ENCODE measurements at places on chromosomes 16 and 17.
A peak's percentile ranks its signal among the peaks of the same experiment; 100 is the strongest.

GRCh38 chr16:82730901-82731300 lies 104.1 kb downstream of the CDH13 start:
- no peak overlapping the region for H3K4me3 ChIP-seq
- DNase-seq, result no peak
- peaks cover 11% of the 10 kb centered on the region for H3K36me3 ChIP-seq
- H3K27ac ChIP-seq, result no peak overlapping the region
- no peaks in the 10 kb centered on the region for H3K4me1 ChIP-seq

GRCh38 chr16:19499006-19499405 lies 22.9 kb downstream of the GDE1 start:
- no peak for DNase-seq
- H3K36me3 ChIP-seq, result peaks cover 41% of the 10 kb centered on the region
- peaks cover 5% of the 10 kb centered on the region for H3K4me1 ChIP-seq

DNA sequence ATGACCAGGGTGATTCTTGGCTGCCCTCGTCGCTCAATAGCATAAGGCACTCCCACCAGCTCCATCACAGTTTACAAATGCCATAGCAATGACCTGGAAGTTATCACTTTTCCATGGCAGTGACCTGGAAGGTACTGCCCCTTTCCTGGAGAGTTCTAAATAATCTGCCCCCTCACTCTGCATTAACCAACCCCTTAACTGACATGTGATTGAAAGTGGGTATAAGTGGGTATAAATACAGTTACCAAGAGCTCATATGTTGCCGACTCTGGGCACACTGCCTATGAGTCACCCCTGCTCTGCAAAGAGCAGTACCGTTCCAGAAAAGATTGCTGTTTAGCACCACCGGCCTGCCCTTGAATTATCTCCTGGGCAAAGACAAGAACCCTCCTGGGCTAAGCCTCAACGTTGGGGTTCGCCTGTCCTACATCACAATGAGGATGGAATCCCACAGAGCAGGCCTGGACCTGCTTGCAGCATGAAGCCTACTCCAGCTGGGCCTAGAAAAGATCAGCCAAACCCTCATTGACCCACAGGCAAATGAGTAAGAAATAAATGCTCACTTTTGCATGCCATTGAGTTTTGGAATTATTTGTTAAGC lies 95.2 kb upstream of the SEC14L1 start:
- no peaks in the 10 kb centered on the region for H3K27me3 ChIP-seq
- no peak for DNase-seq
- H3K4me1 ChIP-seq, result peaks cover 10% of the 10 kb centered on the region
- peak overlapping the region; percentile 65 for H3K27ac ChIP-seq
- H3K4me3 ChIP-seq, result no peak overlapping the region

DNA sequence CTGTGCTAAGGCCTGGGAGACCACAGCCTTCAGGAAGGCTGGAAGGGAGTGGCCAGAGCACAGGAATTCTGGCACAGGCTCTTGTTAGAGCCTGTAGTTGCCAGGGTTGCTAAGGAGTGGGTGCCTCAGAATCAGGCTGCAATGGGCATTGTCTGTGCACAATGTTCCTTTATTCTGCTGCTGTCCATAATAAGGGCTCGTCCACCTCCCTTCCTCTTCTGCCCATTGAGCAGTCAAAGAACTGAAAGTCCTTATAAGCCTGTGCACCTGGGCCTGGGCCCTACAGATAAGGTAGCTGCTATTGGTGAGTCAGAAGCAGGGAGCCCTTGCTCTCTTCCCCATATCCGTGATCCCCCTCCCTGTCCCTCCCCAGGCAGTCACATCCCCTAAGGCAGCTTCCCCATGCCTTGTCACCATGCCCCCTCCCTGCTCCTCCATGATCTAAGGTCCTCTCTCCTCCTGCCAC lies 5.4 kb upstream of the CNGB1 start:
- no peaks in the 10 kb centered on the region for H3K36me3 ChIP-seq
- H3K4me1 ChIP-seq, result no peaks in the 10 kb centered on the region
- no peaks in the 10 kb centered on the region for H3K27me3 ChIP-seq
- no peak overlapping the region for H3K27ac ChIP-seq

- H3K27ac ChIP-seq, result no peak overlapping the region
- H3K27me3 ChIP-seq, result no peaks in the 10 kb centered on the region
- peaks cover 94% of the 10 kb centered on the region for H3K36me3 ChIP-seq
- no peaks in the 10 kb centered on the region for H3K4me1 ChIP-seq
- H3K4me3 ChIP-seq, result no peak overlapping the region
These were observed 58.8 kb downstream of the AP2B1 start for GRCh38 chr17:35645923-35646322.

- no peak overlapping the region for H3K4me3 ChIP-seq
- no peak for DNase-seq
- no peak overlapping the region for H3K27ac ChIP-seq
- no peaks in the 10 kb centered on the region for H3K27me3 ChIP-seq
- no peaks in the 10 kb centered on the region for H3K4me1 ChIP-seq
- no peaks in the 10 kb centered on the region for H3K36me3 ChIP-seq
These were observed 32.3 kb upstream of the NUFIP2 start for GRCh38 chr17:29326023-29326813.

- H3K4me3 ChIP-seq, result no peak overlapping the region
- no peak overlapping the region for H3K27ac ChIP-seq
- H3K36me3 ChIP-seq, result peaks cover 3% of the 10 kb centered on the region
- no peaks in the 10 kb centered on the region for H3K4me1 ChIP-seq
- no peak for DNase-seq
- no peaks in the 10 kb centered on the region for H3K27me3 ChIP-seq
These were observed 49.5 kb downstream of the NFATC3 start for GRCh38 chr16:68134644-68135043.

- no peaks in the 10 kb centered on the region for H3K27me3 ChIP-seq
- H3K36me3 ChIP-seq, result peaks cover 9% of the 10 kb centered on the region
- no peaks in the 10 kb centered on the region for H3K4me1 ChIP-seq
- H3K4me3 ChIP-seq, result no peak overlapping the region
These were observed 16.1 kb downstream of the NPRL3 start for GRCh38 chr16:122361-122760.

GRCh38 chr16:84306564-84306963 lies 11.9 kb downstream of the WFDC1 start:
- no peak for DNase-seq
- no peaks in the 10 kb centered on the region for H3K4me1 ChIP-seq
- H3K36me3 ChIP-seq, result no peaks in the 10 kb centered on the region
- no peak overlapping the region for H3K4me3 ChIP-seq

DNA sequence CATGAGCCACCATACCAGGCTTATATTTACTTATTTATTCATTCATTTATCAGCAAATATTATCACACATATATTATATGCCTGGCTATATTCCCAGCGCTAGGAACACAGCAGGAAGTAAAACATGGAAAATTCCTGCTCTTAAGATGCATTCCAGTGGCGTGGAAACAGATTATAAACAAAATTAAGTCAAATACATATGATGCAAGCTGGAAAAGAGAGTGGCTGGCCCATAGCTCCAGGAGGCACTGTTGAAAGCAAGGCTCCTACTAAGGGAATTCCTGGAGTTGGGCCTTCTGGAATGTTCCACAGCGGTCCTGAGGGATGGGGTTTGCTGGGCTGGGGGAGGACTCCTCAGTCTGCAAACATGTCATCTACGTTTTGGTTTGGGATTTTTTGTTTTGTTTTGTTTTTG lies 18.4 kb downstream of the ADCY9 start:
- no peaks in the 10 kb centered on the region for H3K27me3 ChIP-seq
- no peaks in the 10 kb centered on the region for H3K36me3 ChIP-seq
- DNase-seq, result no peak
- no peaks in the 10 kb centered on the region for H3K4me1 ChIP-seq
- no peak overlapping the region for H3K4me3 ChIP-seq

GRCh38 chr17:76994237-76994637 lies 126.0 kb downstream of the MGAT5B start:
- no peaks in the 10 kb centered on the region for H3K4me1 ChIP-seq
- no peak overlapping the region for H3K4me3 ChIP-seq
- peaks cover 24% of the 10 kb centered on the region for H3K27me3 ChIP-seq
- no peak overlapping the region for H3K27ac ChIP-seq
- no peaks in the 10 kb centered on the region for H3K36me3 ChIP-seq
- DNase-seq, result no peak

GRCh38 chr16:12390074-12390605 lies 413.5 kb downstream of the CPPED1 start:
- H3K27ac ChIP-seq, result no peak overlapping the region
- no peak for DNase-seq
- H3K36me3 ChIP-seq, result no peaks in the 10 kb centered on the region
- H3K27me3 ChIP-seq, result no peaks in the 10 kb centered on the region

- no peak overlapping the region for H3K27ac ChIP-seq
- H3K4me3 ChIP-seq, result no peak overlapping the region
- no peaks in the 10 kb centered on the region for H3K27me3 ChIP-seq
- peaks cover 9% of the 10 kb centered on the region for H3K4me1 ChIP-seq
- H3K36me3 ChIP-seq, result peaks cover 14% of the 10 kb centered on the region
These were observed 2.7 kb downstream of the GDPD3 start for GRCh38 chr16:30110661-30111060.

DNA sequence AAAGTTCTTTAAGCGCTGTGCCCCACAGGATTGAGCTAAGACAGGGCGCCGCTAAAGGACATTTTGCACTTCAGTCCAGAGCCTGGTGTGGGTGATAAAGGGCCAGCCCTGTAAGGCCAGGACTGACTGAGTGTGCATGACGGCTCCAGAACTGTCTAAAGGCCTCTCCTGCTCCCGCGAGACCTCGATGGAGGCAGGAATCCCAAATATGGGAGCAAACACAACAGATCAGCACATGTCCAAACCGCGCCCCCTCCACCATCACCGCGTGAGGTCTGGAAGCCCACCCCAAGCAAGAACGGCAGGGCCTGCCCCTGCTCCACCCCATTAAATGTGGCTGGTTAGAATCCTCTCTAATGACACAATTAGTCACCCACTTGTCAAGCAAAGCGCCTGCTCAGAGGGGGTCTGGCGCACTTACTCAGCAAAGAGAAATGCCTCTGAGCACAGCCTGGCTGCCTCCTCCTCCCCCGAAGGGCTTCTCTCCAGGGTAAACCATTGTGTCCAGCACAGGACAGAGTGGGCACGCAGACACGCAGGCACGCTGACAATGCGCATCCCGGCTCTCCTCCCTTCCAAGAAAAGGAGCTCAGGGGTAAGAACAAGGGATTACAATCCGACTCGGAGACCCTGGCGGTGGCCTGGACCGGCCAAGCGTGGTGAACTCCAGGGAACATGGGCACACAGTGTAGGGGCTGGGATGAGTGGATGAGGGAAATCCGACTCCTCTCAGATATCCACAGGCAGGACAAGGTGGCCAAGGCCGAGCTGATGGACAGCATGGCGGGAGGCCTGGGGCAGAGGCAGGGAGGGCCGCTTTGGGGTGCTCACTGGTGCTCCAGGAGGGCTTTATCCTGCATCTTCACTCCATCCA lies 1.5 kb downstream of the MXRA7 start:
- H3K27me3 ChIP-seq, result no peaks in the 10 kb centered on the region
- H3K4me1 ChIP-seq, result no peaks in the 10 kb centered on the region
- H3K36me3 ChIP-seq, result peaks cover 13% of the 10 kb centered on the region
- peak overlapping the region; percentile 57 for H3K27ac ChIP-seq
- DNase-seq, result no peak

- H3K36me3 ChIP-seq, result no peaks in the 10 kb centered on the region
- peak overlapping the region; percentile 14 for H3K27ac ChIP-seq
- H3K4me1 ChIP-seq, result no peaks in the 10 kb centered on the region
- no peak for DNase-seq
- H3K4me3 ChIP-seq, result no peak overlapping the region
- H3K27me3 ChIP-seq, result no peaks in the 10 kb centered on the region
These were observed 312.2 kb upstream of the GOT2 start for GRCh38 chr16:59046335-59046734.

DNA sequence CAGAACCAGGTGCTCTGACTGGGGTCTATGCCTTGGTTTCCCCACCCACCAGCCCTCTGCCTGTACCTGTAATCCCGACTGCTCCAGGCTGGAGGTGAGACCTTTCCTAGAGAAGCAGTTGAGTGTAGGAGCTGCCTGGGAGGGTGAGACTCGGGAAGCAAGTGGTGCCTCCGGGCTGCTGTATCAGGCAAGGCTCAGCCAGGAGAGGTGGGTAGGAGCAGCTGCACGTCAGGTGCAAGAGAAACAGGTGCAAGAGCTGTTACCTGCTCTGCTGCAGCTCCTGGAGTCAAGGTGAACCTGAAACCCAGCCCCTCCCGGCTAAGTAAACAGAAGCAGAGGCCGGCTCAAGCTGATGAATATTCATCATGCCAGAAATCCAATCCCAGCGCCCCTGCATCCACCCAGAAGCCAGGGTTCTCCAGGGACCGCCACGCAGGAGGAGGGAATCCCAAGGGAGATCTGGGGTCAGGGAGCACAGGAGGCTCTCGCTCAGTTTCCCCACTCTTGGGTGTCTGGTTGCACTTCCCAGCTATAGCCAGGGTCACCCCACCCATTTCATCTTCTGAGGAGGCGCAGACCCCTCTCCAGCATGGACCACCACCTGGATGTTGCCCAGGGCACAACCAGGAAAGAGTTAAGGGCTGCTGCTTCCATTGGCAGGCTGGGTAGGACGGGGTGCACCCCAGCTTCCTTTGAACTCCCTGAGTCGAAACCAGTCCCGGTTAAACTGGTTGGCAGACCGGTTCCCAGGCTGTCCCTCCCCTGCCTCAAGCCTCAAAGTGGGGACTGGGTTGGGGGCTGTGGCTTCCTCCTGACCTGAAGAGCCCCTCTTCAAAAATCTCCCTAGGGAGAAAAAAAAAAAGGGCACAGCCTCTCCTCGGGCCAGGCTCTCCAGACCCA lies at the start of gene PRR15L:
Gene PRR15L (minus strand): TSS at position 293 of the 900 bp plus-strand sequence. CDS start 4,649 bp downstream, outside the sequence.
- no peak within 1 kb of the TSS for H3K27ac ChIP-seq
- no peak within 1 kb of the TSS for H3K4me3 ChIP-seq
- no peaks in the 10 kb centered on the region for H3K27me3 ChIP-seq
- DNase-seq, result no peak
- peaks cover 18% of the 10 kb centered on the region for H3K4me1 ChIP-seq

DNA sequence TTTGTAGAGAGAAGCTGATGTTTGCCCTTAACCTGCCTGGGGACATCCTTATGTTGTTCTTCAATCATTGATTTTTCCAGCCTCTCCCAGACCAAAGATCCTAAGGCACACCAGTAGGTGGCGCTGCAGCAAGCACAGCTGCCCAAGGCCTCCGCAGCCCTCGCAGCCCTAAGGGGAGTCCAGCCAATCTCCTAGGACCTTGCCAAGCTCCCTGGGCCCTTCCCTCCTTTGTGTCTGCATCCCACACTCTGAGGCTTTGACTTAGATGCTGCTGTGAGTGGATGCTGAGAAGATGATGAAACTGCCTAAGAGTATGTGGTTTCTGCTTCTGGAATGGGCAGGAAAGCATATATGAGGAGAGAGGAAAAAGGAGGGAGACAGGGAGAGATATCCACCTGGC lies 47.1 kb downstream of the SPACA3 start:
- no peak overlapping the region for H3K27ac ChIP-seq
- DNase-seq, result no peak
- H3K4me1 ChIP-seq, result peaks cover 4% of the 10 kb centered on the region
- H3K27me3 ChIP-seq, result no peaks in the 10 kb centered on the region

GRCh38 chr16:56833243-56833970 lies 31.6 kb upstream of the SLC12A3 start:
- H3K27ac ChIP-seq, result no peak overlapping the region
- no peak overlapping the region for H3K4me3 ChIP-seq
- H3K36me3 ChIP-seq, result peaks cover 89% of the 10 kb centered on the region
- H3K4me1 ChIP-seq, result no peaks in the 10 kb centered on the region

DNA sequence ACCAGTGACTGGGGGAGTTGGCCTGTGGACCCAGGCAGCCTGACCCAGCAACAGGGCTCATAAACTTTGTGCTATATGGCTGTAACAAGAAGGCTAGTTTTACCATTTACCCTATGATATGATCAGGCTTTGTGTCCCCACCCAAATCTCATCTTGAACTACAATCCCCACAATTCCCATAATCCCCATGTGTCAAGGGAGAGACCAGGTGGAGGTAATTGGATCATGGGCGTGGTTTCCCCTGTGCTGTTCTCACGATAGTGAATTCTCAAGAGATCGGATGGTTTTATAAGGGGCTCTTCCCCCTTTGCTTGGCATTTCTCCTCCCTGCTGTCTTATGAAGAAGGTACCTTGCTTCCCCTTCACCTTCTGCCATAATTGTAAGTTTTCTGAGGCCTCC lies 111.2 kb upstream of the NLRP1 start:
- H3K4me3 ChIP-seq, result no peak overlapping the region
- H3K36me3 ChIP-seq, result no peaks in the 10 kb centered on the region
- H3K27ac ChIP-seq, result no peak overlapping the region
- no peak for DNase-seq
- peaks cover 7% of the 10 kb centered on the region for H3K27me3 ChIP-seq
